T-helper 1 cell treated with Interleukin-12 subunit alpha and Interleukin-12 subunit beta and Interleukin-4 antibody, amounts not matched to agents 30 ng/mL and 1 ng/mL, for 36 hours (primary cell): ENCODE measurements at places on chromosomes 2 and 18. TPM values are rescaled to one million over a fixed set of nuclear protein-coding genes. Genes with fewer than 3 reads are reported as not detected.

Gene ACYP2
- total RNA-seq: 11.8 and 12.9 TPM in 2 replicates

Gene TBR1
- total RNA-seq: 0.05 and 0.10 TPM in 2 replicates

Gene C2orf80
- total RNA-seq: not detected in 2 replicates

Gene DSG2
- 0.12 and 0.20 TPM in 2 replicates for total RNA-seq
